Neural crest cell (in vitro differentiated cells): ENCODE measurements at places on chromosomes 2 and 18. TPM values are rescaled to one million over a fixed set of nuclear protein-coding genes. Genes with fewer than 3 reads are reported as not detected.

The C2orf81 gene
- total RNA-seq: 7.3 and 7.9 TPM in 2 replicates

DNA sequence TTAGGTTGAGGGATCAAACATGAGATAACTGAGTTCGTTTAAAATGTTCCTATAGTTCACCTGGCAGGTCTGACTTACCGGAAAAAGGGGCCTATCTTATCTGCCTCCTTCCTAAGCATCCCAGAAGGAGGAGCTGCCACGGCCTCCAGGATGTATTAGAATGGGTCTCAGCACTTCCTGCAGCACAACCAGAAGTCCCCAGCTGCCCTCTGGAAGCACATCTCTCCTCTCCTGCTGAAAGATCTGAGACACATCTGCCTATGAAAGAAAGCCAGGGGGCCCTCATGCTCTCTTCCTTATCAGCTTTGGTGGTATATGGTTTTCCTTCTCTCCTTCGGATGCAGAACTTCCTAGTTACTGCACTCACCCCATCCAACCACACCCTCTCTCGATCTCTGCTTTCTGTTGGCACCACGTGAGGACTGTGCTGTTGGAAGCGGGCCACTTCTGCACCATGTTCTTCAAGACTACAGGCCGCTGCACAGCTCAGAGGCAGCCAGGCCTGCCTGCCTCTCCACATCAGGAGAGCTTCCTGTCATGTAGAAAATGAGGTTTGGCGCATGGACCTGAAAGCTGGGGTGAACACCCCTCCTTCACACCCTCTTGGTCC, 6.5 kb downstream of the IGFBP5 start:
- no peak for DNase-seq

- DNase-seq: no peak
Measured at GRCh38 chr2:45839508-45840251, 188.2 kb downstream of the PRKCE start.

The HOXD8 gene
- not detected in 2 replicates for total RNA-seq

GRCh38 chr2:128986867-128987268, 668.2 kb upstream of the HS6ST1 start:
- DNase-seq: no peak

DNA sequence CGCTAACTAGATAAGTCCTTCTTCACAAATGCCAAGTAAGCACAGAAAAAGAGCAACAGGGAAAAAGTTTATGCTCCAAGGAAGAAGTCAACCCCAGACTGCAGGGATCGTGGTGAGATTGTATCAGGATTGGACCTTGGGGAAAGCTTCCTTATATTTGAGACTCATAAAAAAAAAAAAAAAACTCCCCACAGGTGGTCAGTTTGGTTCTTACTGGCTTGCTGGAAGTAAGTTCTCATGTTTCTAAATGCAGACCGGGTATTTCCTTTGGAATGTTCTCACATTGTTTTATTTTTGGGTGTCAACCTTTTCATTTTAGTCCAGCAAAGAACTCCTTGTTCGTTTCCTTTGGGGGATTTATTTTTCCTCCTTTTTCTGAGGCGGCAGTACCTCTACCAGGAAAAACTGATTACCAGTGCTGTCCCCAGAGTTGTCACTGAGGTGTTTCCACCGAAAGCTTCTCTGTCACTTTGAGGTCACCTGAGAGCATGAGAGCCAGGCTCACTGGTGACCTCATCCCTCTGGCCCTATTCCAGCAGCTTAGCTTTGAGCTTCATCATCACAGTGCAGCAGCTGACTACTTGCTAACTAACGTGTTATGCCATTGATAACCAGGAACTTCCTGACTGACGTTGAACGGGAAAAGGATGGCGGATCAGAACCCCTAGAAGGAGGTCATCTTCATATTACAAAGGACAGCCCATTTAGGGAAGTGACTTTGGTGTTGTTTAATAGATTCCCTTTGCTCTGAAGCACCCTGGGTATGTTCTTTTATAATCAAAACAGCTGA, 16.8 kb upstream of the ATP8B1 start:
- no peak for DNase-seq

The HOXD13 gene
- total RNA-seq: not detected in 2 replicates

DNA sequence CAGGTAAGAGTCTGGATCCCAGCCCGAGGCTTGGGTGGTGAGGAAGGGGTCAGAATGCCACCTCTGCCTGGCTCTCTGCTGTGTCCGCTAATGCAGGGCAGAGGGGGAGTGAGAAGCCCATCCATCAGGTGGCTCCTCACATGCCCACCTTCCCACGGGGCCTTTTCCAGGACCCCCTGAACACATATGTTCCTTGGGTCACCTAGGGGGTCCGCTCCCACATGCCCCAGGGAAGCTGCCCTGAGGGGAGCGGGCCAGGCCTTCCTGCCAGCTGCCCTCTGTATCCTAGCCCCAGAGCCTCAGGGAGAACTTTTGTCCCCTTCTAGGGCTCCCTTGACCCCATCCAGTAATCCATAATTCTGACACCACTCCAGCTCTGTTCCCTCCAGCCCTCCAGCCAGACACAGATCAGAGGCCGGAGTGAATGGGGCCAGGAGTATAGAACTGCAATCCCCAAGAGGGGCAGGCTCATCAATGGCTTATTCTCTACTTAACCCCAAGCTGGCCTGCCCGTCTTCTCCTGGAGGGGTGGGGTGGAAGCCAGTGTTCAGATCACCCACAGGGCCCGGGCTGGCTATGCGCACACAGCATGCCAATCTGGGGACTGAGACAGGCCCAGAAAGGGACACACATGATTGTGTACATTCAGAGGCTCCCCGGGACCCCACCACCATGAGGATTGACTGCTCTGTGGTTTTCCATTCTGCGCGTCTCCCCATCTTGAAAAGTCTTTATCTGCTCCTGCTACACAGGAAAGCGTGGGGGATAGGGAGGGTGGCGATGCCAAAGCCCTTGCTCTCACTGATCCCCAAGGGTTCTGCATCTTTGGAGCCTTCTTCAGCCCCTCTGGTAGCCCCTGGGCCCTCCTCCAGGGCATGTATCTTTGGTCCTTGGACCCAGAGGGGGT, 1.1 kb downstream of the EMILIN1 start:
- DNase-seq: no peak

- DNase-seq: no peak
Measured at GRCh38 chr2:197835293-197835692, 30.9 kb downstream of the PLCL1 start.

DNA sequence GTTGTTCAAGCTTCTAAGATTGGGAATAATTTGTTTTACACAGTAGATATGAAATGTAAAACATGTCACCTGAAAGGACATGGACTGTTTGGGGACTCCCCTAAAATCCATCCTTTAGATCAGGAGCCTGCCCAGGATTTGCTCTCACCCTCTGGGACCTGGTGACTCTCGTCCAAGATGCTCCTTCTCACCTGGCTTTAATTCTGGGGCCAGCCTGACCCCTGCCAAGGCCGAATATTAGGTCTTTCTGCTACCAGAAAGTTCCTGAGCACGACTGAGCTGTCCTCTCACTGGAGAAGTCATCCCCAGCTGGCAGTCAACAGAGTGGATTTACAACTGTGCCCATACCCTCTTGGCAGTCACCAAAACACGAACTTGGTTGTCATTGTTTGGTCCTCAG, 25.3 kb downstream of the PTPN18 start:
- no peak for DNase-seq

- DNase-seq: no peak
Measured at GRCh38 chr2:130951018-130951417, 114.3 kb downstream of the ARHGEF4 start.

DNA sequence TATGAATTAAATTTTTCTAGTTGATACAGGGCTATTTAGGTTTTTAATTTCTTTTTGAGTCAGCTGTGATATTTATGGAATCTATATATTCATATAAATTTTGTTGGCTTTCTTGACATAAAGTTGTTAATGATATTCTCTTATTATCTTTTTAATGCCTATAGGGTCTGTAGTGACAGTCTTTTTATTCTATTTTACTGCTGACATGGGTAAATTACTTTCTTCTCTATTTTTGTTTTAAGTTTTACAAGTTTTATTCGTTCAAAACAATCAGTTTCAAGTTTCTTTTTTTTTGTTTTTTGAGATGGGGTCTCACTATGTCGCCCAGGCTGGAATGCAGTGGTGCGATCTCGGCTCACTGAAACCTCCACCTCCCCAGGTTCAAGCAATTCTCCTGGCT, 226.3 kb downstream of the ZRANB3 start:
- DNase-seq: no peak
